SK-N-SH (cell line): ENCODE measurements at places on chromosomes 7 and 10. TPM values are rescaled to one million over a fixed set of nuclear protein-coding genes. Genes with fewer than 3 reads are reported as not detected.

The RPP30 gene
- 16.7 and 18.6 TPM in 2 replicates for polyA plus RNA-seq

The GRM3 gene
- polyA plus RNA-seq = not detected in 2 replicates

The C10orf90 gene
- polyA plus RNA-seq = 0.10 and 0.21 TPM in 2 replicates

The BLOC1S2 gene
- polyA plus RNA-seq = 29.1 and 30.4 TPM in 2 replicates

The MYH16 gene
- polyA plus RNA-seq = 0.19 and 0.41 TPM in 2 replicates

The MACROH2A2 gene
- 21.7 and 28.9 TPM in 2 replicates for polyA plus RNA-seq

The GJD4 gene
- not detected in 2 replicates for polyA plus RNA-seq

GRCh38 chr10:73843261-73843660 lies 31.1 kb downstream of the CAMK2G start:
- DNase-seq = no peak

DNA sequence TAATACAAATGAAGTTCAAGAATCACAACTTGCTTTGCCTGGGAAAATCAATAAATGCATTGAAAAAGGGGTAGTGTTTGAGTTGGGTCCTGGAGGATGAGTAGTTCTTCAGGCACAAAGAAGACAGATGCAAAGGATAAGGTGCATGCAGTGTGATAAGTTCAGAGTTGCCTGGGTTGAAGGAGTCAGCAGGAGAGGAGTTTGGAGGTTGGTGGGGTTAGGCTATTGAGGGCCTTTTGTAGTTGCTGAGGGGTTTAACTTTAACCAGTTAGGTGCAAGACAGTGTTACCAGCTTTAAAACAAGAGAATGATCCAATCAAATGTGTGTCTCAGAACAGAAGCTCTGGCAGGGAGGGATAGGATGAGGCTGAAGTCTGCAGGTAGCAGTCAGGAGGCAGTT lies 44.3 kb upstream of the GLCCI1 start:
- DNase-seq = no peak

GRCh38 chr10:26861205-26861998 lies 644 bp upstream of the ABI1 start:
- DNase-seq = no peak

DNA sequence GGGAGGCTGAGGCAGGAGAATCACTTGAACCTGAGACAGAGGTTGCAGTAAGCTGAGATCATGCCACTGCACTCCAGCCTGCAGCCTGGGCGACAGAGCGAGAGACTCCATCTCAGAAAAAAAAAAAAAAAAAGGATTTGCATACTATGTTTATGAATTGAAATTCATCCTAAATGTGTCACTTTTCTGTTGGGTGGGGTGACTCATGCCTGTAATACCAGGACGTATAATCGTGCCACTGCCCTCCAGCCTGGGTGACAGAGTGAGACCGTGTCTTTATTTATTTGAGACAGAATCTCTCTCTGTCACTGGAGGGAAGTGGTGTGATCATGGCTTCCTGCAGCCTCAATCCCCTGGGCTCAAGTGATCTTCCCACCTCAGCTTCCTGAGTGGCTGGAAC lies 5.8 kb downstream of the ZNF212 start:
- no peak for DNase-seq

DNA sequence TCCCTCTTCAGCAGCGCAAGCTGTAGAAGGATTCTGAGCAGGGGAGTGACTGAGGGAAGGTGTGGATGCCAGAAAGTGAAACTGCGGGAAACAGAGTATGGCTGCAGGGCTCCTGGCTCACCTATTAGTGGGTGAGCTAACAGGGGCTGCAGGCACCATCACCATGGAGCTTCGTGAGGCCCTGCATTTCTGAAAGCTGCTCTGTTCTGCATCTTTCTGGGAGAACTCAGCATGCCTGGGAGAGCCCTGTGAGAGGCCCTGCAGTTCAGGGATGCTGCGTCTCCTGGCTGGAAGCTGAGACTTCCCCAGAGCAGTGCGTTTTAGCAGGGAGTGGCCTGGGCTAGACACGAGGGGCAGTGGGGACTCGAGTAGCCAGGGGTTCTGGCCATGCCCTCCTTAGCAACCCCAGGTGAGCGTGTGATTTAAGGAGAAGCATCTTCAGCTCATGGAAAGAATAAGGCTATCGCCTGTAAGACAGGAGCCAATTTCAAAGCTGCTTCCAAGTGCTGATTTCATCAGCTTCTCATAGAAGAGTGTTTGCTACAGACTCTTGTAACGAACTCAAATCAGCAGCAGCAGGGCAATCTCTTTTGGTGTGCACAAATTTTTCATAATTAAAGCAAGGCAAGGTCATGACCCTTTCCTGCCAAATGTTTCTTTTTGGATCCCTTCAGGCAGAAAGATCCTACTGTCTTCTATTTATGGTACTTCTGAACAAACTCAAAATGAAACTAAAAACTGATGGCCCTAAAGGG lies 293.6 kb upstream of the ZNF32 start:
- peak; percentile 41 for DNase-seq
